Epithelial cell of esophagus (primary cell): ENCODE measurements at places on chromosomes 6 and 20.
A peak's percentile ranks its signal among the peaks of the same experiment; 100 is the strongest.

DNA sequence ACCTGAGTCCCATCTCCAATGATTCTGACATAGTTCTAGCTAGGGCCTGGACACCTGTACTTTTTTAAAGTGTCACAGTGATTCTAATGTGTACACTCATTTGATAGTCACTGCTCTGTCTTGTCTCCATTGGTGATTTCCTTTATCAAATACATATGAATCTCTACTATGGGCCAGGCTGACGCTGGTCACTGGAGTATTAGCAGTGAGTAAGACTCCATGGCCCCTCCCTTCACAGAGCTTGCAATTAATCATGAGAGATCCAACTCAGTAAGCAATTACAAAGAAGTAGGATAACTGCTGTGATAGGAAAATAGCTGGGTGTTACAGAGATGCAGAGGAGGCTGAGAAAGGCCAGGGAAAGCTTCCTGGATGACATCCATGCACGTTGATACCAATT lies 19.3 kb upstream of the SASH1 start:
- DNase-seq: peak; percentile 31

GRCh38 chr20:50347284-50348063 lies 156.8 kb downstream of the CEBPB start:
- DNase-seq: no peak

DNA sequence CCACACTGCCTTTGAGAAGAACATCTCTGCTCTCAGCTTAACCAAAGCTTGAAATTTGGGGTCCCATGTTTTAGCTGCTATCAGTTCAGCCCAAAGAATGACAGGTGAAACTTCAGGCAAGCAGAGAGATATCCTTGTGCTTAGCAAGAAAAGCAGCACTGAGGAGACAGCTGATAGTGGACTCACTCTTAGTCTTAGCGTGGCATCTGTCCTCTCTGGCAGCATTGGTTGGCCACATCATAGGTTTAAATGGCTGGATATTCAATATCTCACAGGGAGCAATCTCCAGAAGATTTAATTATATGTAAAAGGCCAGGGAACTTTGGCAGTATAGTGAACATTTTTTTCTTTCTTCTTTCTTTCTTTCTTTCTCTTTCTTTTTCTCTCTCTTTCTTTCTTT lies 131.1 kb upstream of the SGK1 start:
- DNase-seq: no peak

DNA sequence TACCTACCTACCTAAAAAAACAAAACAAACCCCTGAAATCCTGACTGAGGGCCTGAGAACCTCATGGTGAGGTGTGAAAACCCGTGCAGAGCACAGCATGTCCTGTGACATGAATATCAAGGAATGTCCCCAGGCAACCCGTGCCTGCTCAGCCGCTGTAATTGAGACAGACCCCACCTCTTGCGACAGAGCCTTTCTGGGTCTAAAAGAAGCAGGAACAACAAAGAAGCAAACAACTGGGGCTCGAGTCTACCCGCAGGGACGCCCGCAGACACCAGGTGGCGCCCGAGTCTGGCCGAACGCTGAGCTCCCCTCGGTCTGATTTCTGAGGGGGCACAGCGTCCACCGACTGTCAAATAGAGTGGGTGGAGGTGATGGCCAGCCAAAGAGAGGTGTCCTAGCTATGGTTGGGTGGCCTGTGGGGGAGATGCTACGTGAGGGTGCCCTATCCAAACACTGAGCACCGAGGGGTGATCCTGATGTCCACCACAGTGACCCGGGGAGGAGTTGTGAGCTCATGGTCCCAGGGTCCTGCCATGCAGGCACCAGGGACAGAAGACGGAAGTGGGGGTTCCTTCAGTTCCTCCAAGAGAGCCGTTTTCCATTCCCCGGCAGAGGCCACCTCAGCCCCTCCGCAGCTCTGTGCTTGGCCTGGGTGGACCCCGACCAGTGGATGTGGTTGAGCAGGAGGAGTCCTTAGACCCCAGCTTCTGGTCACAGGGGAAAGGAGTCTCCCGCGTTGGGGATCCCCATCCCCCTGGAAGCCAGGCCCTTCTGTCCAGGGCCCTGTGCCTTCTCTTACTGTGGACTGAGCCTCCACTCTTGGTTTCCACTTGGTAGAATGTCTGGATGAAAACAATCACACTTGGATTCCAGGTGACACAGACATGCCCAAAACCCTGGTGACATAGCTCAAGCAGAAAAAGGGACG lies 268.2 kb downstream of the CDC5L start:
- DNase-seq: peak; percentile 65

DNA sequence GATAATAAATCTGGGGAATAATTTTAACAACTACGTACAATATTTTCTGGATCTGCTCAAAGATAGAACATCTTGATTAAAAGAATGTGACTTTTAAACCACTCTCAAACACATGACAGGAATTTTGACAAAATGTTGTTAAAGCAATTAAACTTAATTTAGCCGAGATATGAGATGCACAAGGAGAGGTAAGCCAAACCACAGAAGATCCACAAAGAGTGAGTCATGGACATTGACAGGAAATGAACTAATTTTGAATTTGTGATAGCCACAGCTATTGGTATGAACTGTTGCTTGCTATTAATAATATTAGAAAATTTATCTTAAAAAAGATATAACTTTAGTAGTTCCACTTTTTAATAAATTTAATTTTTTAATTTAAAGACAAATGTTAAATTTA lies 27.8 kb upstream of the VGLL2 start:
- DNase-seq: peak; percentile 52

DNA sequence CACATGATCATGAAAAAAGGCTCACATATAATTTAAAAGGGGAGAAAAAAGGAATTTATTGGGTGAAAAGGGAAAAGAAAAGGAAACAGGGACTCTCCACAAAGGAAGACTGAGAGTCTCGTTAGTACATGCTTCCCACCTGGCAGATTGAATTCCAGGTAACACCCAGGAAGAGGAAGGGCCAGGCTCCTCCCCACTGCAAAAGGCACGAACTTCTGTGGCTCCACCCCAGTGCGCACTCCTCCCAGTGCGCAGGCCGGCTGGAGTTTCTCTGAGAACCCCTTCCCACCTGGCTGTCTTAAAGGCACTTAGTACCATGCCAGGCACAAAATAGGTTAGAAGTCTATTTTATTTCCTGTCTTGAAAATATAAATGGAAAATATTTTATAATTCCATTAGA lies 129.8 kb downstream of the COL12A1 start:
- no peak for DNase-seq

DNA sequence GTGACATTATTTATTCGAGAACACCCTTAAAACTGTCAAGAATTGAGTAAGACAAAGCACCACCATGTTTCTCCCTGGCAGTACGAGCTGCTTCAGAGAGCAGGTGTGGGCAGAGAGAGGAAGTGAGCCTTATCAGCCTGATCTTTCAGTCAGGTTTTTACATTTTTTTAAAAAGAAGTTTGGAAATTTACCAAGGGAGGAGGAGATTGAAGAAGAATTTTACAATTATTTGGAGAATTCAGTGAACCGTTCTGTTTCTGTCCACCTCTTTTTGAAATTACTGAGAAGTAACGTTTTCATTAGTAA lies 75.5 kb downstream of the ZDHHC14 start:
- no peak for DNase-seq

DNA sequence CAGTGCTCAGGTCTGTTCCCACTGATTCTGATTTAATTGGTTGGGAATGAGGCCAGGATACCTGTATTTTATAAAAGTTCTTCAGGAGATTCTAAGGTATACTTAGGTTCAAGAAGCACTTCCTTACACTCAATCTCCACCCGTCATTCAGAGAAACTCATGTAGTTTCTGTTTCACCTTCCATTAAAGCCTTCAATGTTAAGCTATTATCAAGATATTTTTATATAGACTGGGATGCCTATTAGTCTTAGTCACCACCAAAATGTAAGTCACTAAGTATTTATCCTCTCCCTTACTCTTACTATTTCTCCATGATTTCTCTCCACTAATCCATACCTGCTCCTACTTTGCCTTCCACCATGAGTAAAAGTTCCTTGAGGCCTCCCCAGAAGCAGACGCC lies 38.1 kb upstream of the GCLC start:
- DNase-seq: no peak

DNA sequence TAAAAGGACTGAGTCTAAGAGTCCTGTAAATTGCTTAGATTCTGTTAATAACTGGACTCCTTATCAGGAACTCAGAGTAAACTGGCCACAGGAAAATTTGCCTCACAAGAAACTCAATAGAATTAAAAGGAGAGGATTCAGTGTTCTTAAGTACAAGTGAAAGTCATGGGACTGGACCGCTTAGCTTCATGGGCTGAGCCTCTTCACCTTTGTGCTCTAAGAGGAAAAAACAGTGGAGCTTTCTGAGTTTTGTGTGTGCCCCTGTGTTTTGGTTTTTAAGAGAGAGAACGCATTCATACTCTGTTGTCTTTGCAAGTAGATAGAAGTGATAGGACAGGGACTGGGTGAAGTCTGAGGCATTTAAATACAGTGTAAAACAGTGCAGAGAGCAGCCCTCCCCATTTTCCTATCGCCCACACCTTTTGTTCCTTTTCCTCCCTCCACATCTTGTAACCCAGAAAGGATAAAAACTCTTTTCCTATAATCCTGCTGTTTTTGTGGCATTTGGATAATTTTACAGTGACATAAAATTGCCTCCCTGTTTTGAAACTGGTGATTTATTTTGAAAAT lies 49.6 kb downstream of the FOXO3 start:
- DNase-seq: no peak

- no peak for DNase-seq
Observed at GRCh38 chr6:37554480-37554819, 54.8 kb upstream of the CCDC167 start.

GRCh38 chr6:108643184-108643583 lies 82.5 kb downstream of the FOXO3 start:
- no peak for DNase-seq
